Activated CD4-positive, alpha-beta T cell treated with anti-CD3 and anti-CD28 coated beads for 36 hours (primary cell): ENCODE measurements at places on chromosomes 5 and 9. TPM values are rescaled to one million over a fixed set of nuclear protein-coding genes. Genes with fewer than 3 reads are reported as not detected.

Gene ABO
- total RNA-seq = not detected

- H3K4me3 ChIP-seq = no peak overlapping the region
- H3K27me3 ChIP-seq = no peaks in the 10 kb centered on the region
- DNase-seq = no peak
- H3K27ac ChIP-seq = no peak overlapping the region
- peaks cover 33% of the 10 kb centered on the region for H3K36me3 ChIP-seq
- no peaks in the 10 kb centered on the region for H3K4me1 ChIP-seq
These were observed 22.2 kb upstream of the MCCC2 start for GRCh38 chr5:71564895-71565294.

GRCh38 chr9:36936498-36936831 lies 97.6 kb downstream of the PAX5 start:
- peaks cover 5% of the 10 kb centered on the region for H3K27me3 ChIP-seq
- DNase-seq = no peak
- H3K4me3 ChIP-seq = no peak overlapping the region
- no peak overlapping the region for H3K27ac ChIP-seq

- H3K4me1 ChIP-seq = peaks cover 7% of the 10 kb centered on the region
- no peak for DNase-seq
- no peak overlapping the region for H3K4me3 ChIP-seq
These were observed 173.5 kb downstream of the TTC39B start for GRCh38 chr9:15133488-15133887.

- no peak for DNase-seq
- peaks cover 27% of the 10 kb centered on the region for H3K36me3 ChIP-seq
- H3K4me1 ChIP-seq = peaks cover 69% of the 10 kb centered on the region
- H3K27me3 ChIP-seq = no peaks in the 10 kb centered on the region
These were observed 10.8 kb downstream of the NOTCH1 start for GRCh38 chr9:136535070-136535469.

DNA sequence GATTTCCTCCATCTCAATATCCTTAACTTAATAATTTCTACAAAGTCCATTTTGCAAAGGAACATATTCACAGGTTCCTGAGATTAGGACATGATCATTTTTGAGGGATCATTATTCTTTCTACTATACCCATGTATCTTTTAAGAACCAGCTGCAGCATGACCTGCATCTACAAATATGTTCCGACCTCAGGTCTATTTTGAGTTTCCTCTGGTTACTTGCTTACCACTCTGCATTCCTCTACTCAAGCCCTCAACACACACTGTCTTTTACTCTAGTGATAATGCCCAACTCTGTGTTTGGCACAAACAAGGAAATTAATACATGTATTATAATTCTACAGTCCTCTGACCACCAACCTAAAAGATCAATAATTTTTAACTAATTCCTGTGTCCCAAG lies 386.1 kb downstream of the DNAH5 start:
- no peak overlapping the region for H3K27ac ChIP-seq
- no peaks in the 10 kb centered on the region for H3K36me3 ChIP-seq
- H3K4me1 ChIP-seq = no peaks in the 10 kb centered on the region

GRCh38 chr5:35115920-35116319 lies 68.2 kb upstream of the AGXT2 start:
- DNase-seq = no peak
- no peak overlapping the region for H3K27ac ChIP-seq

DNA sequence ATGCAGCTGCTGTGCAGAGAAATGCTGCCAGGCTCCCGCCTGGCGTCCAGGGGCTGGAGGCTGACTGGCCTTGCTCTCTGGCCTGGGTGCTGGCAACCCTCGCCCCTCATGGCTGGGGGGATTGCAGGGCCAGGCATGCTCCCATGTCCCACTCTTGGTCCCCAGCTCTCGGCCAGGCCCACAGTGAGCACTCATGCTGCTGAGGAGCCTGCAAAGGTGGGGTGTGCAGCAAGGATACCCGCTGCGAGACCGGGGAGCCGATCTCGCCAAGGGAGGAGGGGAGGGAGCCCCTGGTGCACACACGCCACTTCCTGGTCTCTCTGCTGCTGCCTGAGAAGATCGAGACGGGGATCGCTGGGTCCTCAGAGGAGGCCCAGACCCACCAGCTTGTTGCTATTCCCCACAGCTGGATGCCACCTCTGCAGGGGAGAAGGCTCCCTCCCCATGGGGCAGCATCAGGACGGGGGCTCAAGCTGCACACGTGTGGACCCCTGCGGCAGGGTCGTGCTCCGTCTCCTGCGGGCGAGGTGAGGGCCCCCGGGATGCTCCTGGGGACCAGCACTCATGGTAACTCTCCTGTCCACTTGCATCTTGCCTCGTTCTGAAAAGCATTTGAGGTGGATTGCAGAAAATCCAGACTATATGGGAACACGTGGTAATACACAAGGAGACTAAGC lies 14.3 kb upstream of the CACFD1 start:
- H3K27ac ChIP-seq = no peak overlapping the region
- H3K4me3 ChIP-seq = no peak overlapping the region
- H3K27me3 ChIP-seq = no peaks in the 10 kb centered on the region

Gene CHSY3
- total RNA-seq = not detected

- no peaks in the 10 kb centered on the region for H3K36me3 ChIP-seq
- peak overlapping the region; percentile 17 for H3K27ac ChIP-seq
- no peak for DNase-seq
- peaks cover 32% of the 10 kb centered on the region for H3K4me1 ChIP-seq
- H3K27me3 ChIP-seq = no peaks in the 10 kb centered on the region
- H3K4me3 ChIP-seq = no peak overlapping the region
These were observed 2.0 kb downstream of the CTNNAL1 start for GRCh38 chr9:109011231-109011671.

Gene SLC34A3
- not detected for total RNA-seq
